ENCODE measurements at places on chromosomes 11 and 22.

DNA sequence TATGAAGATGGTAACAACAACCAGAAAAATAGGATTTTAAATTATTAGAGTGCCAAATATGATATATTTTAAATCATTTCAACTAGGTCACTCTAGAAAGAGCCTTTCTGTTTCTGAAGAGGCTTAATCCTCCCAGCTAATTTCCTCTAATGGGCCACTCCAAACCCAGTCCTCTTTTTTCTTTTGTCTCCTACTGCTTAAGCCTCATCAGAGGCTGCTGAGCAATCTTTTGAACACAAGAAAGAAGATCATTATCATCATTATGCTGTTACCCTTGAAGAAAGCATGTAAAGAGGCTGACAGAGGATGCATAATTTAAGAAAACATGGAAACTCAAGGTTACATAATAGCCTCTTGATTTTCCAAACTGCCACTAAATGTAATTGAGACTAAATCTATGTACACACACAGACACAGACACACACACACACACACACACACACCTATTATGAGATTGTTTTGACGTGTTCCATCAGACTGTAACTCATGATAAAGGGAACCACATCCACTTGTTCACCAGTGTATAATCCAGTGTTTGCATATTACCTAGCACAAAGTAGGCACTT, 519.6 kb downstream of the METTL15 start:
- no peak for DNase-seq

- DNase-seq = no peak
Measured at GRCh38 chr11:132658696-132659095, 873.6 kb downstream of the OPCML start.

DNA sequence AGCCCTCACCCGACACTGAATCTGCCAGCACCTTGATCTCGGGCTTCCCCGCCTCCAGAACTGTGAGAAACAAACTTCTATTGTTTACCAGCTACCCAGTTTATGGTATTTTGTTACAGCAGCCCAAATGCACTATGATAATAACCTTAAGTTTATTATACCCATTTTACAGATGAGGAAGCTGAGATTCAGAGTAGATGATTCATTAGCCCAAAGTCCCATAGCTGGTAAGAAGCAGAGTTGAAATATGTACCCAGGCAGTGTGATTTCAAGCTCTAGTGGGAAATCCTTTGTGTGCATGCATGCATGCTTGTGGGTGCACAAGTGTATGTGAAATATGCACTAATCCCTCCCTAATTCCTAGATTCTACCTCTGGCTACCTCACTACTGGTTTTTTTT, 7.9 kb downstream of the GRIK4 start:
- DNase-seq = no peak

DNA sequence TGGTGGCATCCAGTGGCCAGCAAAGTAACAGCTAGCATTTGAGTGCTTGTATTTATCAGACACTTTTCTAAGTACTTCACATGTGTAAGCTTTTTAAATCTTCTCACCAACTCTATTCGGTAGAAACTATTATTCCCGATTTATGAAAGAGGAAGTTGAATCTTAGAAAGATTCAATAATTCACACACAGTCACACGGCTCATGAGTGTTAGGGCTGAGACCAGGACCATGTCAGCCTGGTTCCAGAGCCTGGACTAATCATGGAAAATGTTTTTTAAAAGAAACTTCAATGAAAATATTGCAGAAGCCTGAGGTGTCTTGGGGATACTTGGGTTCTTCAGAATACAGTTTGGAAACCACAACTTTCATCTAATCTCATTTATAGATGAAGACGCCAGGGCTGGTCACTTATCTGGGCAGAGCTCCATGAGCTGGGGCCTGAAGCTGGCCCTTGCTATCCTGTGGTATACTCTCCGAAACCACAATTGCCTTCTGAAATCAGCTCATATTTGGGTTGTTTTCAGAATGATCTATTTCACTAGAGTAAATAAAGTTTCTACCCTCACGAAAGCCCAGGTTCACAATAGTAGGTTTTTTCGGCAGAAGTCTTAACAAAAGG, 4.3 kb upstream of the CRTAM start:
- DNase-seq = no peak

GRCh38 chr11:66878474-66878873, 21.6 kb downstream of the LRFN4 start:
- no peak for DNase-seq

DNA sequence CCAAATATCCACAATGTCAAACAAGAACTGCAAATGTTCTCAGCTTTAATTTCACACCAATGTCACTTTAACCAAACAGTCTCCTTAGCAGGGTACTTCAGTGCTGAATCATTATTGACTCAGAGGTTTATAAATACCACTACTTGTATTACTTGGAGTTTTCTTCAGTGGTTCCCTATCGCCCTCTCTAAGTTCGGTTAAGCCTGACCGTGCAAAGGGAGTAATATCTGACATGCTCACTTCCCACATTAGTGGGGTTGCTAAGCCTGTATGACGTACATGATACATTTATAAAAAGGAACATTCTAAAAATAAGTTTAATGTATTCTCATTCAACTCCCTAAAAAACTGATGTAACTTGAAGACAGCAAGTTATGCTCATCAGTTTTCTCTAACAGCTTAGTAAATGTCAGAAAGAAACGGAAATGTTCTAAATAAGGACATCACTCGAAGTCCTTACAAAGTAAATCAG, 93.1 kb upstream of the ZC3H12C start:
- DNase-seq = peak; percentile 80

GRCh38 chr22:29112681-29113080, 39.8 kb downstream of the KREMEN1 start:
- DNase-seq = no peak

- DNase-seq = no peak
Measured at GRCh38 chr11:34313099-34313517, 44.7 kb downstream of the ABTB2 start.

DNA sequence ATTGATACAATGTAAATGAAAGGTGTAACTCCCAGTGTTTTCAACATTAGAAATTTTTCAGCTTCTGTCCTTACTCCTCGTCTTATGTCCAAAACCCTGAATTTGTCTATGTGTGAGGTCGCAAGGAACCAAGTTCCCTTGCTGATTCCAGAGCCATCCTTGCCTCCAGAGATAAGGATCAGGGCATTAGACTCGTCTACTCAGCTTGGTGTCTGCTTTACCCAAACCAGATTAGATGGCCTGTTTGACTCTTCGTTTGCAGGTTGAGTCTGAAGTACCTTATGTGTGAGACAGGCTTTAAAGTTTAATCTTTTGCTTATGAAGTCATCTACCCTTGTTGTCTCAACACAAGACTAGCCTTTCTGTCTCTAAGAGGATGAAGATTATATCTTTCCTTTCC, 55.6 kb downstream of the SPECC1L start:
- no peak for DNase-seq

DNA sequence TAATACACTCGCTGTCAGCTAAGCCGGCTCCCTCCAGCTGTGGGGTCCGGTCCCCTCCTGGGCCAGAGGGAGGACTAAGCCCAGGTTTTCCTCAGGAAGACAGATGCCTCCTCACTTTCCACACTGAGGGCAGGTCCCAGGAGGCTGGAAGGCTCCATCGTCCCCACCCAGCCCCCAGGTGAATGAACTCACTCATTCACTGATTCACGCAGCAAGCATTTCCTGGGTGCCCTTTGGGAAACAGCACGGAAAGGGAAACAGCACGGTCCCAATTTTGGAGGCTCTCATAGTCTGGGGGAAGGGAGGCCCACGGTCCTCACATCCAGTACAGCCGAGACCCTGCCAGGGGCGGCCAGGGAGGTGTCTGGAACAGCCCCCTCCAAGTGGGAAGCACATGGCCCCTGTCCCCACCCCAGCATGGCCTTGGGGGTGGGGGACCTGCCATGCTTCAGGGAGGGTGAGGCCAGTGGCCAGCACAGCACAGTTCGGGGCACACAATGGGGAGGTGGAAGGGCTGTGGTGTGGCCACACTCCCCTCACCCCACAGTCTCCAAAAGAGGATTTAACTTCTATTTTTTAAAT, 9.3 kb upstream of the TH start:
- DNase-seq = no peak

- no peak for DNase-seq
Measured at GRCh38 chr11:96697466-96697865, 307.7 kb downstream of the JRKL start.

DNA sequence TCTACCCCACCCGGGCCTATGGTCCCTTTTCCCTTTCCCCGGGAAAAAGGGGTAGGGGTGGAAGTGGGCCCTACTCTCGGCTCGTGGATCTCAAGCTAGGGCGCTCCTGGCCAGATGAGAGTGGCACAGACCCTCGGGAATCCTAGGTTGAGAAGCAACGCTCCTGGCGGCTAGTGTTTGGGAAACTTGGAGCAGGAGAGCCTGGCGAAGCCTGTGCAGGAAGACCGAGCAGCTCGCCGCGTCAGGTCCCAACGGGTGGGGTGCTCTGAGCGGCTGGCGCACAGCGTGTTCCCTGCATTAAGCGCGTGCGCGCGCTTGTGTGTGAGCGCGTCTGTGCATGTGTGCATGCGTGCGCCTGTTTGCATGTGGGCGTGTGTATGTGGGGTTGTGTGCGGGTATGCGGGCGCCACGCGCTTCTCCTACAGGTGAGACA, 7.1 kb upstream of the FLI1 start:
- DNase-seq = no peak

DNA sequence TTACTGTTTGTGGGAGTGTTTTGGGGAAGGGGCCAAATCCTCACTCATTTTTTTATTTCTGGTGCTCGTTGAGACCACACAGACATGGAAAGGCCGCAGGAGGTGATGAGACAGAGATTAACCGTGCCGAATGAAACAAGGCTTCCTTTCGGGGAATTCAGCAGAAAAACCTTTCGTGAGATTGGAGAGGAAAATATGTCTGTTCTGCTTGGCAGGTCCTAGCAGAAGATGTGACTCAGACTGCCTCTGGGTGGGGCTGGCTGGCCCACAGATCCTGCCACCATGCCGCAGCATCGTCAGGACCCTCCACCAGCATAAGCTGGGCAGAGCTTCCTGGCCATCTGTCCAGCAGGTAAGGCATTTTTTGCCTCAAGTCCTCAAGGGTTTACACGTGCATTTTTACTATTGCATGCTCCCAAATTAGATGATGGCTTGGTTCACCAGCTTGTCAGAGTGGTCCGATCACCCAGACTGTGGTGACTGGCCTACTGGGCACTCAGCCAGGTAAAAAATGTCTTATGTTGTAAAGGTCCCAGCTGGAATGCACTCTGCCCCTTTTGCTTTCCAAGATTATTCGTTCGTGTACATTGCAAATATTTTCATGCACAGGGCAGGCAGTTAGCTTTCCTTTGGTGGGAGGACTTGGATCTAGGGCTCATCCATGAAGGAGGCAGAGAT, 1.5 kb downstream of the DDB2 start:
- DNase-seq = no peak

- no peak for DNase-seq
Measured at GRCh38 chr22:19579115-19579811, 55.1 kb upstream of the CLDN5 start.

- DNase-seq = peak; percentile 65
Measured at GRCh38 chr11:113384551-113384950, 3.0 kb upstream of the ANKK1 start.

DNA sequence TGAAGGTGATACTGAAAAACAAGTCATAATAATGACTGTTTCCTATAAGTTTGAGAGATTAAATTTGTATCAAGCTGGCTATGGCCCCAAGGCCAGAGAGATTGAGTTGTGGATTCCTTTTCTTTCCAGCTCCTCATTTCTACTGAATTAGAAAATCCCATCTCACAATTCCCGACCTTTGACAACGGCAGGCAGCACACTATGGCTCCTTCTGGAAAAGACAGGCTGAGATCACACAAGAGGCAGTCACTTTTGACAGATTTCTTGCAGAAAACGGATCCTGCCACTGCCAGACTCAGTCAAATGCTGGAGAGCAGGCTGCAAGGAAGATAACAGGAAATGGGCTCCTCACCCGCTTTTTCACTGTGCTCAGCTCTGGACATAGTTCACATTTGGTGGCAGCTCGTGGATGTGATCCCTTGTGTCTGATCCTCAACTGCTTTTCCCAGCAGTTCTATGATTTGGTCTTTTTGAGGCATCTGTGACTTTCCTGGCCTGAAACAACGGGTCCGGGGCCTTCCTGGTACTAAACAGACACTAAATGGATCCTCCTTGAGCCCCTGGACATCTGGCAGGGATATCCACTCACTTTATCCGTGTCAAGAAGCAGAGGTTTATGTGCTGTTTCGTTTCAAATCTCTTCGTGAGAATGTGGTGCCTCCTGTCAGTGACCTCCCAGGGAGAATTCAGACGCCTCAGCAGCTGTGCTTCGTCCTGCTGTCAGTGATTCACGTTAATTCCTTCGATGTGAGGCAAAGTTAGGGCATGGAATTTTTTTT, 26.1 kb upstream of the RTL6 start:
- peak; percentile 85 for DNase-seq

- DNase-seq = no peak
Measured at GRCh38 chr22:46148816-46149511, 1.4 kb upstream of the PPARA start.

DNA sequence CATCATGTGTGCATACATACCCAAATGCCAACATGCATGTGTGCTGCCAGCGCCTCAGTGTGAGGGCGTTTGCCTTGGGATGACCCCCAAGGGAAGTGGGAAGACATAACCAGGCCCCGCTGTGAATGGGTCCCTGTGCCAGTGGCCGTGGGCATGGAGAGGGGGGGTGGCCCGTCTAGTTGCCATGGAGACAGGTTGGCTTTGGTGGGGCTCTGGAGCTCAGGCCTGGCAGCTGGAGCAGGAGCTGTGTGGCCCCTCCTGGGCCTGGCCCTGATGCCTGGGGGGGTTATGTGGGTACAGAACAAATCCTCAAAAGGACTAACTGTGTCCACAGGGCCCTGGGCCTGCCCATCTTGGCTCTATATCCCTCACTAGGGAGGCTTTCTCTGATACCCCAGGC, 8.0 kb downstream of the SYT7 start:
- DNase-seq = no peak

DNA sequence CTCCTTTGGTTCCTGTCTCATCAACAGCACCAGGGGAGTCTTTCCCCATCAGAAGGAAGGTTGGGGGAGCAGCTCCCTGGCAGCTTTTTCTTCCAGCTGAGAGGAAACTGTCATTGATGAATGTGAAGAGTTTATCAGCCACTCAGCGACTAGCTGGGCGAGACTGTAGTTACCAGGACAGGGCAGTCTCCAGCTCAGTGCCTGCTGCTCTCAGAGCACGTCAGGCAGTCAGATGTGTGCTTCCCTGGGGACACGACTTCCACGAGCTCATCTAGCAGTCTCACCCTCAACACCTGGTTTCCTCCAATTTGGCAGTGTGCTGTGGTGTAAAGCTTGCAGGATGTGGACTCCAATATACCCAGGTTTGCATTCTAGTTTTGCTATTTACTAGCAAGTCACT, 12.5 kb upstream of the C1QTNF4 start:
- no peak for DNase-seq

- no peak for DNase-seq
Measured at GRCh38 chr11:124656774-124657630, 16.5 kb downstream of the SIAE start.

DNA sequence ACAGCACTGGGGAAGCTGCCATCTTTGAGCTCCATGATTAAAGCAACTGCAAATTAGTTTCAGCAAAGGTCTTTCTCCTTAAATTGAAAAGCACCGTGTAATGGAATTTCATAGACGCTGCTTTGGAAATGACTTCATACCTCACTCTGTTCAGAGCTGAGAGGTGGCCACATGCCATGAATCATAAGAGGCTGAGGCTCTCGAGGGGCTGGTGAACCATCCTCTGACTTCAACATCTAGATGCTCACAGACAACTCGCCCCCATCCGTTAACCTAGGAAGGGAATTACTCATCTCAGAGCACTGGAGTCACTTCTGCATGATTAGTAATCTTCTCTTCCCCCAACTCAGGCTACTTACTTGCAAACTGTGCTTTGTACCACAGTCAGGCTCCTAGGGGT, 122.3 kb downstream of the RCN1 start:
- peak; percentile 88 for DNase-seq
